ENCODE measurements at places on chromosomes 7 and 10.

- no peak for DNase-seq
Measured at GRCh38 chr7:6273917-6274630, 1.6 kb upstream of the CYTH3 start.

DNA sequence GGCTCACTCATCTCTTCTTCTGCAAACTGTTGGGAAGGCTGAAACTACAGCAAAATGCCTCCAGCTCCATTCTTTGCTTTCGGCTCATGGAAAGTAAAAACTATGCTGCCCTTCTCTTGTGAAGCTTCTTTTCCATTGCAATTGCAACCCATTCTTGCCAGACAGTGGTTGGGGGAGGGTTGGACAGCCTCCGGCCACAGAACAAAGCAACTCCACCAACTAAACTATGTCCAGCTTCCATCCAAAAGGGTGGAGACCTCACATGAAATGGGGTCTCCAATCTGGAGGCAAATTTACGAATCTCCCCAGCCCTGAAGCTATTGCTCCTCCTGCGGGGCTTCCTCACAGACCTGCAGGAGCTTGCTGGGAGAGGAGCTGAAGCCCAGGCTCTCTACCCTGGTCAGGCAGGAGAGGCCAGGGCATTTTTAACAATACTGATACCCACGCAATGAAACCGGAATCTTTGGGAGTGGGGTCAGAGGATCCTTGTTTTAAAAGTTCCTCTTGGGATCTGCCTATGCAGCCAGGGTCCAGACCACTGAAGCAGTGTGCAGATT is 549 bp downstream of the GPNMB start:
- no peak for DNase-seq

- DNase-seq, result no peak
Measured at GRCh38 chr7:14598978-14599377, 303.6 kb downstream of the DGKB start.

DNA sequence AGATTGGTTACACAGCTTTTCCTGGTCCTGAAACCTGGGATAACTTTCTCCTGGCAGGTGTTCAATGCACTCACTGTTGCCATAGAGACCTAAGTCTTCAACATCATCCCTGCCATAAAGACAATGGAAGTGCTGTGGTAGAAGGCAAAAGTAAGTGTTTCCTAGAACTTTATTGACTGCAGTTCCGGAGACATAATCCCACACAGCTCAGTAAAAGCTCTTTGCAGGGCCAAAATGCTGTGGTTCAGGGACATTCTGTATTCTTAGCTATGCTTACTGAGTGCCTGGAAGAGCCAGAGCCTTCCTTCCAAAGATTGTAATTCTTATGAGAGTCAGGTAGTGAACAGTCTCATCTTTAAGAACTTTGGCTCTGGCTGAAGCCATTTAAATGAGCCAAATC is 5.3 kb downstream of the WIPF3 start:
- DNase-seq, result no peak

- DNase-seq, result no peak
Measured at GRCh38 chr7:150405584-150406311, 26.6 kb downstream of the ZNF775 start.

- DNase-seq, result no peak
Measured at GRCh38 chr10:48737886-48738285, 53.2 kb downstream of the WDFY4 start.

GRCh38 chr10:98925651-98926050 is 310.0 kb downstream of the HPSE2 start:
- no peak for DNase-seq

DNA sequence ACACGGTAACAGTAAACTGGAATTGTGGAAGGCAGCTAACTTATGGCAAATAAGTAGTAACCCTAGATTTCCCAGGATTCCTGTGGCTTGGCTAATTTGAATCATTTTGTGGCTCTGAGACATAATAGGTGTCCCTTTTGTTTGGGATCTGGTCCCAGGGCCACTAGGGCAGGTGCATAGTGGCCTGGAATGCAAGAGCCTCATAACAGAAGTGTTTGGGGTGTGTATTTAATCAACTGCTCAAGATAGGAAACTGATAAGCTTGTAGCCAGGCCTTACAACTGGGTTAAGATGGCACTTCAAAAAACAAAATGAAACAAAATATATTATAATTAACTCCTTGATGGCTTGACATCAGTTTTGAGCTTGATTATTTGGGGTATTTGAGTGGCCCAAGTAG is 541.8 kb downstream of the ETV1 start:
- no peak for DNase-seq

DNA sequence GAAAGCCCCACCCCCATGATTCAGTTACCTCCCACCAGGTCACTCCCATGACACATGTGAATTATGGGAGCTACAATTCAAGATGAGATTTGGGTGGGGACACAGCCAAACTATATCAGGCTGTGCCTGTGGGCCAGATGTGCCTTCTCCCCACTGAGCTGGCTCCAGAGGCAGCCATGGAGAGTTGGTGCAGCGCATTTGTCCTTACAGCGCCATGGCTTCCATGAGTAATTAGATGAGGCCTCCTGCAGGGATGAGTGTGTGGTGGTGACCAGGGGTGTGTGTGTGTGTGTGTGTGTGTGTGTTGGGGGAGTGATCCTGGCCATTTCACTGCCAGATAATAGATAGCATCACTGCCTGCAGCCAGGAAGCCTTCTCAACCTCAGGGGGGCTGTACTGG is 94.6 kb downstream of the FANK1 start:
- no peak for DNase-seq

- no peak for DNase-seq
Measured at GRCh38 chr10:98980353-98980752, 255.3 kb downstream of the HPSE2 start.

DNA sequence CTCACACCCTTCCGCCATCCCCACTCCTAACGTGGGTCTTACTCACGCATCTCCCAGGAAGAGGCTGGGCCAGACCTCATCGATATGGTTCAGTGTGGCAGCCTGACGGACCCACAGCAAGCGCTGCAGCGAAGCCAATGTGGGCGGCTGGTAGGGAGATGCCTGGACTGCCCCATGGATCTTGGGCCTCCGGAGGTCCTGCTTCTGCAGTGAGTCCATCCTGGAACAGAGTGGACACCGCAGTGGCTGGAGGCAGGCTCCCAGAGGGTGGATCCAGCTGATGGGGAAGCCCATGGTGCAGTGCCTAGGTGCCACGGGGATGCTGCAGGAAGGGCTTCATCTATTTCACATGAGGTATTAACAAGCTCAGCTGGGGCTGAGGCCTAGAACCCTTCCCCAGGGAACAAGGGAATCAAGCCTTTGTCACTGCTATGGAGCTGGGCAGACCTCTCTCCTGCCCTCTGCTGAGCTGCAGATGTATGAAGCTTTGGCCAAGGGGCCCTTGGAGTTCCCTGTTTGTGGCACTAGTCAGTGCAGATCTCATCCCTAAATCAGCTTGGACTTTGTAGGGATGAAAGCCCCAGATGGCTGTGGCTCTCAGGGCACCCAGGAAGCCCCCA is 13.7 kb upstream of the SAMD8 start:
- DNase-seq, result no peak

DNA sequence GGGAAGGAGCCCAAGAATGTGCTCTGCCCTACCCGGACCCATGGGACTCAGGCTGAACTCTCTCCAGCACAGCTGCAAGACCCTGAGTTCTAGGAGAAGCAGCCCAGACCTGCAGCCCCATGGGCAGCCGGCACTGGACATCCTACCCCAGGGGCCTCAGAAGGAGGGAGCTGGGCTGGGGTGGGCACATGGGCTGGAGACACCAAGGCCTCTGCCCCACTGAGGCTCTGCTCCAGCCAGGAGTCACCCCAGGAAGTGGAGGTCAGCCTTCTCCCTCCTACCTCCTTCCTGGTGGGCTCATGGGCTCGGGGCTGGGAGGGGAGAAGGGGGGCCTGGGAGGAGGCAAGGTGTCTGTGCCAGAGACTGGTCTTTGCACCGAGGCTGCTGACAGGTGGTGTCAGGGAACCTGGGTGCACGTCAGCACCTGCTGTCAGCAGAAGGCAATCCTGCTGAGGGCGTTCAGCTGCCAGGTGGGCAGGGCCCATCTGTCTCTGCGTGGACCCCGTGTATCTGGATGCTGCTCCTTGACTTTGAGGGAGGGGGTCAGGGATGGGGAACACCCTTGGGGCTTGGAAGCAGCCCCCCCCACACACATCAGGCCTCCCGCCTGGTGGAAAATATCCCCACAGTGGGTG is 95.2 kb downstream of the PDGFA start:
- no peak for DNase-seq

DNA sequence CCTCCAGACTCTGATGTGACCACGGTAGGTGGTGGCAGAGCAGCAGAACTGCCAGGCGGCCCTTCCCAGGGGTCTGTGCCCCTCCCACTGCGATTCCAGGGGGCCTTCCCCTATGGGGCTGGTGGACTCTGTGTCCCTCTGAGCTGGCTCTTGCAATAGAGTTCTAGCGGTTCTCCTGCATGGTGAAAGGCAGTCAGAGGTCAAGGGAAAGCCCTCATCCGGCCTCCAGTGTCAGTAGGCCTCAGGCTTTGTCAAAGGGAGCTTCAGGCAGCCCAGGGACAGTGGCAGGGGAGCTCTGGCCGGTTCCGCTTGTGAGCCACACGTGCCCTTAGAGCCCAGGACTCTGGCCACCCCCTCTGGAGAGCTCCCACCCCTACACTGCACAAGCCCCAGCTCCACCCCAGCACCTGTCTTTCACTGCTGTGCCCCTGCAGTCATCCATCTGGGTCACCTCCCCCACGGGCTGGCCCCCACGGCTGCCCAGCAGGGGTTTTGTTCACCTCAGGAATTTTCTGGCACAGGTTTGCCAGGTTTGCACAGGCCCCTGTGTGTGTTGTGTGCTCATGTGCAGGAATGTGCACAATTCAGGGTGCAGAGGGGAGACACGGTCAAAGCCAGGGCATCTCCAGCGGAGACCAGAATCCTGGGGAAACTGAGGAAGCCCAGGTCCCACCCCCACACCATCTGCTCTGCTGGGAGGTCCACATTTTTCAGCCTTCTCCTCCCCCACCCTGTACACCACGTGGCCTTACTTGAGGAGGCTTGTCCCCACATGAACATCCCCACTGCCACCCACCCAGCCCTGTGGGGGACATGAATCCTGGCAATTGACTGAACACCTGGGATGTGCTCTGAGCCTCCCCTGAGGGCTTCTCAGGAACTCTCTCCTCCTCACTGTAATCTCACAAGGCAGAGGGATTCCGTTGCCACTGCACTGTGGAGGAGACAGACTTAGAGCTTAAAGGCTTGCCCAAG is 23.8 kb downstream of the C10orf105 start:
- no peak for DNase-seq

- DNase-seq, result no peak
Measured at GRCh38 chr7:130135208-130136205, 65.2 kb downstream of the KLHDC10 start.

DNA sequence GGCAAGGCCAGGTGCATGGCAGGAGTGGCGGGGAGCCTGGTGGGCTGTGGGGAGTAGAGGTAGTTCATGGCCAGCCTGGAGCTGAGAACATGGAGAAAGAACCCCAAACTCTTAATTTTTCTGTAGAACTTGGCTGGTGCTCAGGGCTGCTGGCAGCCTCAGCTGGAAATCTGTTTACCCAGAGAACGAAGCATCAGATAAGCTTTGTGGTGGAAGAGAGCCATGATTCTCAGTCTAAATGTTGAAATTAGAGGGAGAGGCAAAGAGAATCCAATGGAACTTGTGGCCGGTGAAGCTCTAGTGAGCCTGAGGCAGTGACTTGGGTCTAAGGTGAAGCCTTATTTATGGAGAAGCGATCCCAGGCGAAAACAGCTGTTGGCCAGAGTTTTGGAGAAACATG is 126.4 kb downstream of the CCDC3 start:
- DNase-seq, result no peak

DNA sequence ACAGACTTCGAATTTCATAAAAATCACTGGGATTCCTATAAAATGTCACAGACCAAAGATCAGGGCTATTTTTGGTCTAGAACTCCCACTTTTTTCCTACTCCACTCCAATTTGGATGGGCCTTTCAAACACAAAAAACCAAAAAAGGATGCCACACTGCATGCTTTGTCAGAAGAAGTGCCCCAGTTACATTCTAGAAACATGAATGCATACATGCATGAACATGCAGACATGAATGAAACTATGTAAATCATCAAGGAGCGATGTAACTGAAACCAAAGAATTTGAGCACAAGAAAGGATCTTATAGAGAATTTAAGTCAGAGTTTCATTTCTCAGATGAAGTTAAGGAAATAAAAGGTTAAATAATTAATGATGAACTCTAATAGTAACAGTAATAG is 31.8 kb upstream of the FAM133B start:
- no peak for DNase-seq

DNA sequence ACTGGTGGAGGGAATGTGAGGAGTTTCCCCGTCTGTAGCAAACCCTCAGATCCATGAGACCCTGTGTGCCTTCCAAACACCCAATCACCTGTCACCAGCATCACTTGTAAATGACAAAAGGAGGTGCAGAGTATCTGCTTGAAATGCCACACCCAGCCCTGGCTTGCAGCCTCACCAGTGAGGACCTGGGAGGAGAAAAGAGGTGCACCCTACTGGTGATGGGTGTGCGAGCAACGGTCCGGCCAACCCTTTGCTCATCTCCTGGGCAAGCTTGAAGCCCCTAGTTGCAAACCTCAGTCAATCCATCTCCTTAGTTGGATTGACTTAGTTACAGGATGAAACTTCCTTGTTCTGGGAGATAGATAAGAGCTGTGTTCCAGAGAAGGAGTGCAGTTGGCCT is 62.4 kb upstream of the WAPL start:
- no peak for DNase-seq

GRCh38 chr10:79058899-79059841 is 9.6 kb upstream of the ZMIZ1 start:
- DNase-seq, result no peak

DNA sequence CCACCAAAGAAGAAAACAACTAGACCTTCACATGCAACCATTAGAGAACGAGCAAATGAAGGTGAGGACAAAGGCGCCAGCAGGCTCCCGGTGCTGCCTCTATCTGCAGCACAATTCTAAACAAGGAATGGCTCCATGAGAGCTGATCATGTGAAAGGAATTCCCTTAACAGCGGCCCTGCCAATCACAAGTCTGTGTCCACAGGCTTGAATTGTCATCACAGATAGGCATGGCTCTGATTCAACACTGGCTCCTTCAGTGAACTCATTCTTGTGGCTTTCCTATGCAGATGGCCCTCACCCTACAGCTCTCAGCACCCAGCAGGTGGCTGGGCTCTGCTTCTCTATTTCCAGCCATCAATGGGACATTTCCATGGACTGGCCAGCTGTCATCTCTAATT is 36.2 kb downstream of the LAMB1 start:
- peak; percentile 11 for DNase-seq

GRCh38 chr10:114068054-114068707 is 24.5 kb downstream of the ADRB1 start:
- no peak for DNase-seq

- no peak for DNase-seq
Measured at GRCh38 chr10:117938104-117938503, 108.6 kb downstream of the RAB11FIP2 start.

DNA sequence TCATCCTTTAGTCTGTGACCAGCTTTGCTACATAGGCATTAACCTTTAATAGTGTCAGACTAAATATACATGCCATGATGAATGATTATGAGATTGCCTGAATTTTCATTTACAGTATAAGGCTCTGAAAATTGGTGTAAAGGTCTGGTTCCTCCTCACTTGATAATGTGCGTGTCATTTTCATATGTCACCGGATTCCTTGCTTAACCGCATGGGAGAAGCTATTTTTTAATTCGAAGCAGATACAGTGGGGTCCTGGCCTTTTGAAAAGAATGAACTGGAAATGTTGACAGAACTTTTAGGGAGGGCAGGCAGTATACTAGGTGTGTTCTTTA is 192.4 kb upstream of the SH2B2 start:
- DNase-seq, result no peak

GRCh38 chr7:129525225-129525862 is 23.0 kb downstream of the SMKR1 start:
- DNase-seq, result no peak
